ENCODE measurements at places on chromosomes 3 and 15. TPM values are rescaled to one million over a fixed set of nuclear protein-coding genes. Genes with fewer than 3 reads are reported as not detected.

DNA sequence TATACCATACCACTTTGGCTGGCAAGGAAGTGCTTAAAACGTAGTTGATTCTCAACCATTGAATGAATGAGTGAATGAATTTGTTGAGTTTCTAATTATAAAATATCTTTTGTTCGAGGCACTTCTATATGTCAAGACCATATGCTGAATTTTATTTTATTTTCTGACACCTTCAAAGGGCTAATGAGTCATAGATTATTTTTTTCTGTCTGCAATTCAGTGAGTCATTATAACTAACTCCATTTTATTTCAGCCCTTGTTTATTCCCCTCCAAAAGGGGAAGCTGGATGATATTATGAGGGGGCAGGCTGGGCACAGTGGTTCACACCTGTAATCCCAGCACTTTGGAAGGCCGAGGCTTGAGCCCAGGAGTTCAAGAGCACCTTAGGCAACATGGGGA is 142.4 kb downstream of the P2RY1 start:
- no peak for DNase-seq

GRCh38 chr3:79018671-79019136 is 749.1 kb downstream of the ROBO1 start:
- peak; percentile 65 for DNase-seq

DNA sequence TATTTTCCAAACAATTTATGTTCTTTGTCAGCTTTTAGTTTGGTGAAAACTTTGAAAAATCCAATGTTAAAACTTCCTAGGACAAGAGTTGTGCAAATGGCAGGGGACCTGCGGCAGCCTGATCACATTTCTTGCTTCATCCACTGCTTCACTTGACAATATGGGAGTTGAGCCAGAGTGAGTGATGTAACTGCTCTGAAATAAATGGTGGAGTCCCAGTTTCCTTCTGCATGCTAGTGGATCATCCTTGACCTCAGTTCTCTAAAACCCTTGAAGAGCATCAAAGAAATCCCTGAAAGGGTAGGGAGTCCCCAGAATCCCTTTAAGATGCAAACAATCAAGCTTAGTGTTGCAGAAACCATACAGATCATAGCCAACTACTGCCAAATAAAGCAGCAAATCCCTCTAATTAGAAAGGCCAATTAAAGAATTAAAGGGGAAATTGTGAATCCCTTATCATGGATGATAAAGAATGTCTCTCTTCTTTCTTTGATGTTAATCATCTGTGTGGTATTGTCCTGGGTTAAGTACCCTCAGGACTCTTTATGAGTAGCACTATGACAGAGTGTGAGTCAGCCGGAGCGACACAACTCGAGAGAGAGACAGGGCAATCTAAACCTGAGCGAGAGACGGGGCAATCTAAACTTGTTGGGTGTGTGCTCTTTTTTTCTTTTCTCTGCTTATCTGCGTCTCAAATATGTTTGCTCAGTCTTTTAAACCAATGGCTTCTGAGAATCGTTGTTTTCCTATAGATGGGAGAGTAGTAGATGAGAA is 41.8 kb upstream of the GAP43 start:
- no peak for DNase-seq

DNA sequence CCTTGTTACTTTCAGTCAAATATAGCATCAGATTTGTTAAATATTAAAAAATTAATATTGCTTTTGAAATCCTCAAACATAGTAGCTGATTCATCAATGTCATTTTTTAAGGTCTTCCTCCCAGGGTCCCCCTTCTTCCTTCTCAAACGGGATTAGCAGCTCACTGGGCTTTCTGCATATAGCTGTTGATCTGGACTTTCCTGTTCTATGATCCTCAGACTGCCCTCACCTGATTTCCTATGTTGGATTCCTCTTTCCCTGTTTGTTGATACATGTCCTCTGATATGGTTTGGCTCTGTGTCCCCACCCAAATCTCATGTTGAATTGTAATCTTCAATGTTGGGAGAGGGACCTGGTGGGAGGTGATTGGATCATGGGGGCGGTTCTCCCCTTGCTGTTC is 5.8 kb downstream of the GUCA1C start:
- no peak for DNase-seq

RASSF1 gene
- total RNA-seq: 31.8 TPM

KCNMB3 gene
- 0.10 TPM for total RNA-seq

C3orf20 gene
- not detected for total RNA-seq

PTPN23 gene
- 9.0 TPM for total RNA-seq

HYAL3 gene
- total RNA-seq: 10.0 TPM

RASL12 gene
- total RNA-seq: not detected
